T-helper 17 cell (primary cell): ENCODE measurements at places on chromosomes 2 and 18. TPM values are rescaled to one million over a fixed set of nuclear protein-coding genes. Genes with fewer than 3 reads are reported as not detected.

Gene GKN1
- not detected for total RNA-seq

DNA sequence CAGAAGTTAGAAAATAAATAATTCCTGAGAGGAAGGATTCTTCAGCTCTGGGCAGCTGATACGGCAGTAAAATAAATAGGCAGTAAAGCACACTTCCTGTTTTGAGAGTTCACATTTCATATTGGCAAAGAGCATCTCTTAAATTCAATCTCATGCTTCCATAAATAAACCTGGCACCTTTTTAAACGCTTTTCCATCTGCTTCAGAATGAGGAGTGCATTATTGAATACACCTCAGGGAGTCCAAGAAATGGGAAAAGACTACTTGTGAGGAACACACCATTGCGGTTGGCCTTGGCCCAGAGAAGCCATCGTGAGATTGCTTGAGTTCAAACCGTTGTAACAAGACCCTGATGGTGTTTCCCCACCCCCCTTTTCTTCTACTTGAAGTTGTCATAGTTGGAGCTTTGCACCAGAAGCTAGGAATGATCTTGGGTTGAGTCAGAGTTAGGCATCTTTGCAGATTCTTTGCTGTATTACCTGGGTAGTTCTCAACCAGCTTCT lies 123.9 kb downstream of the RDH14 start:
- no peak for DNase-seq

GRCh38 chr2:234846599-234847363 lies 105.0 kb upstream of the SH3BP4 start:
- no peak for DNase-seq

DNA sequence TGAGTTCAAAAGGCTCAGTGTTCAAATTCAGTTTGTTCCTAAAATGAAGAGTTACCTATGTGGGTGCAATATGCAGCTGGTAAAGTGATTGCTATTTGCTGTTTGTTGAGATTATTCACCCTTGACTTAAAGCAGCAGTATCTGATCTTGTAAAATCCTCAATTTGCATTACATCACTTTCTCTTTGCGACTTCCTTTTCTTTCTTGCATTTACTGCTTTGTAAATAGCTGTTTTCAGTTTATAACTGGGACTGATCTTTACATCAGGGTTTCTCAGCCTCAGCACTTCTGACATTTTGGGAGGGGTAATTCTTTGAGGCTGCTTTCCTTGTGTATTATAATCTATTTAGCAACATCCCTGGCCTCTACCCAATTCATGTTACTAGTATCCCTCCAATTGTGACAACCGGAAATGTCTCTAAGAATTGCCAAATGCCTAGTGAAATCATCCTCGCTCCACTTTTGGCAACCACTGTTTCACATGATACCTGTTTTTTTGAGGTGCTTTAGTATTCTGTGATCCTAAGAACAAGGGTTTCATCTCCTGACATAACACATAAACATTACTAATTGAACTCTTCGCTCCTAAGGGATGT lies 12.1 kb upstream of the ERCC3 start:
- no peak for DNase-seq

DNA sequence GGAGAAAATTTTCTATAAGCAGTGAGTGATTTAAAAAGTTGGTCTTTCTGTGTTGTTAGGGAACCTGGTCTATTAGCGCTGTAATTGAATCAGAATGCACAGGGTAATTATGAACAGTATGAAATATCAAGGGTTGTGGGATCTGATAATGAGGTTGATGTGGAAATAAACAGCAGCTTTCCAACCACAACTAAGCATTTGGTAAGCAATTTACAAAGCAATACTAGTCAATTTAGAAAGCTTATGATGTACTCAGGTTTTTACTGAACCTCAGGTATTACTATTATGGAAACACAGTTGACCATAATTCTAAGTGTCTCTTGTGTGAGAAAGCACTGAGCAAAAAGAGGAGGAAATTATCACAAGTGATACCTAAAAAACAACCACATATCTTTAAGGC lies 11.0 kb upstream of the SMCHD1 start:
- DNase-seq = no peak

DNA sequence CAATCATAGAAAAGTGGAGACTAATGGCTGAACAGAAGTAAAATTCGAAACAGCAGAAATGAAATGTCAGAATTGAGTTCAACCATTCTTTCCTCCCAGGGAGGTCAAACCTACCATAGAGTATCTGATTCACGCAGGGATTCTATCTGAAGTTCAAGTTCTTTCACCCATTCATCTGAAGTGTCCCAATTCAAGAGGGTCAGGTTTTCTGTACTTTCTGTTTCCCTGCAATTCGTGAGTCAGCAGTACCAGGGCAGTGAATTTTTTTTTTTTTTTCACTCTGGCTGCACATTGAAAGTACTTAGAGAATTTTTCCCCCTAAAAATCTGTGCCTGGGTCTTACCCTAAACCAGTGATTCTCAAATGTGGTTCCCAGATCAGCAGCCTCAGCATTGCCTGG lies 40.9 kb upstream of the CCDC88A start:
- DNase-seq = no peak

DNA sequence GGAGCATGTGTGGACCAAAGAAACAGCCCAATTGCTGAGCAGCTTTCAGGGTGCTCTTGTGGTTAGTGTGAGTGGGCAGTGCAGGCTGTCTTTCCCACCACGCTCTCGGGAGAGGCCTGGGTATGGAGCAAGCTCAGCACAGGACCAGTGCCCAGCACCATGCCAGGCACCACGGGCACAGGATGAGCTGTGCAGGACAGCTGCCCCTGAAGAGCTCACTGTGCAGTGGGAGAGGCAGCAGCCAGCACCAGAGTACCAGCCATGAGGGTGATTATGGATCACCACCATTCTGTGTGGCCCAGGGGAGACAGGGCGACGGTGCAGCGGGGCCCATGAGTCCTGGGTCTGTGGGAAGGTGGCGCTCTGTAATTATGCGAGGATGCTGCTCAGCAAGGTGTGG lies 29.7 kb upstream of the FAHD2A start:
- DNase-seq = no peak

- DNase-seq = no peak
These were observed 80.9 kb downstream of the ASAP2 start for GRCh38 chr2:9287400-9288045.

- DNase-seq = no peak
These were observed 78.2 kb downstream of the TCF4 start for GRCh38 chr18:55509631-55510324.

GRCh38 chr2:105790461-105791149 lies 45.9 kb downstream of the NCK2 start:
- no peak for DNase-seq
